Kidney epithelial cell (primary cell): ENCODE measurements at places on chromosomes 6 and 20. TPM values are rescaled to one million over a fixed set of nuclear protein-coding genes. Genes with fewer than 3 reads are reported as not detected.

- DNase-seq: no peak
Observed at GRCh38 chr20:24388828-24389380, 80.5 kb upstream of the SYNDIG1 start.

BPIFB6 gene
- not detected in 2 replicates for total RNA-seq

- no peak for DNase-seq
Observed at GRCh38 chr6:6966127-6966526, 141.6 kb upstream of the RREB1 start.

- DNase-seq: no peak
Observed at GRCh38 chr6:14108571-14109410, 8.8 kb upstream of the CD83 start.

DNA sequence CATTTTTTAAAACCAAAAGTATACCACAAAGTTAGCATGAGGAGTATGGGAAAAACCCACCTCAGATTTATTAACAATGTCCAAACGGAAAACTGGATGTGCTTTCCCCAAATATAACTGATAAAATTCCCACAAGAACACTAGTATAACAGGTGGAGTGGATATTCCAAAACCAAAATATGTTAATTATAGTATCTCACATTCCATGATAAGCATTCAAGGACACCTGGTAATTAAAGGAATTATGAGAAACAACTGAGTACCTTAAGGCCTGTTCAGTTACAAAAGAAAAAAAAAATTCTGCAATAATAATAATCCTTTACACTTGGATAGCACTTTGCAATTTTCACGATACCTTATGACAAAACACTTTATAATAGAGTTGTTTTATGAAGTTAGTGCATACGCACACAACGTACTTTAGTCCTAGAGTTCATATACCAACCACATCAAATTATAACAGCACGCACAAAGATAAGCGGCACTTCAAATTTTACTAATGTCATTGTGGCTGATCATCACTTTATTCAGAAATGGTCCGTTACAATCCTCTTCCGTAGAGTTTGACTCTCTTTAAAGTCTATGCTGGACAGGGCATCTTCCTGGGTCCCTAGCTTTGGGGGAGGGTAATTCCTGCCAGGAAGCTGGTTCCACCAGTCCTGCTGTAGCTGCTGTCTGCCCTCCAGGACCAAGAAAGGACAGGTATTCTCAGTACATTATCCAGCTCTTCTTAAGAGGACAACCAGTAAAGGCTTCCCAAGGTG, 1.7 kb downstream of the CDK19 start:
- no peak for DNase-seq

PRSS35 gene
- 0.08 TPM in 1 of 2 replicates, not detected in the other for total RNA-seq

- DNase-seq: no peak
Observed at GRCh38 chr6:82370788-82371187, 7.2 kb downstream of the TPBG start.

- no peak for DNase-seq
Observed at GRCh38 chr6:168520233-168520632, 79.2 kb downstream of the SMOC2 start.

KIAA0408 gene
- 3.6 and 13.5 TPM in 2 replicates for total RNA-seq

PPP1R16B gene
- 0.13 and 0.14 TPM in 2 replicates for total RNA-seq

DEF6 gene
- 3.2 and 3.6 TPM in 2 replicates for total RNA-seq

DNA sequence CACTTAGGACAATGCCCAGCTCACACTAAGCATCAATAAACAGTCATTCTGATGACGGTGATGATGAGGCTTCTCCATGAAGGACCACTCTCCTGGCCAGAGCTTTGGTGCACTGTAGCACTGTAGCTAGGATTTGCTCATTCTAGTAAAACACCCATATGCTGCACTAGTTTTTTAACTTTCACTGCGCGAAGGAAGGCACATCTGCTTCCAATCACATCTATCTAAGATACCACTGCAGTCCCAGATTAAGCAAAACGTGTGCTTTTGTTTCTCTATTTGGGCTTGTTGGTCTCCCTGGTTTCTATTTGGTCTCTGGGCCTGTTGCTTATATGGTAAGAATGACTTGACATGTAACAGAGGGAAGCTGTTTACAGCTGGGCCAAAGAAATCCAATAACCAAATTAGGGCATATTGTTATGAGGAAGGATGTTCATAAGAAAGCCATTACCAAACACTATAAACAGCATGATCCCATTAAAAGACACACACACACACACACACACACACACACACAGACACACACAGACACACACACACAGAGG, 62.4 kb downstream of the FAM229B start:
- no peak for DNase-seq

GRCh38 chr20:19930426-19930825, 86.7 kb upstream of the NAA20 start:
- no peak for DNase-seq

GRCh38 chr6:43231053-43231452, 1.8 kb upstream of the DNPH1 start:
- no peak for DNase-seq

TIAM2 gene
- total RNA-seq: 21.3 and 30.1 TPM in 2 replicates

- no peak for DNase-seq
Observed at GRCh38 chr6:106247733-106248132, 77.8 kb downstream of the ATG5 start.

DNA sequence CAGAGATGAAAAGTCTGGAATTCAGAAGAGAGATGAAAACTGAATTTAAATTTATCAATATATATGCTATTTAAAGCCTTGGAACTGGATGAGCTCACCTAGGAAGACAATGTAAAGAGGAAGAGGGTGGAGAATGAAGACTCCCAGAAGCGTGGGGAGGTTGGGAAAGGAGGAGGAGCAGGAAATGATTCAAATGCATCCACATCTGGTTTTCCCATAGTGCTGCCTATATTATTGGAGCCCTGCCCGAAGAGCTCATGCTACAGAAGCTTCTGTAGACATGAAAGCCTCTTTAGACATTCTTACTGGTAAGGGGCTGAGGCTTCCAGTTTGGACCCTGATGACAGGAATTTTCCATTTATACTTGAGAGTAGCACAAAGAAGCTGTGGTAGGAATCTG, 19.2 kb downstream of the PDE7B start:
- no peak for DNase-seq

DNA sequence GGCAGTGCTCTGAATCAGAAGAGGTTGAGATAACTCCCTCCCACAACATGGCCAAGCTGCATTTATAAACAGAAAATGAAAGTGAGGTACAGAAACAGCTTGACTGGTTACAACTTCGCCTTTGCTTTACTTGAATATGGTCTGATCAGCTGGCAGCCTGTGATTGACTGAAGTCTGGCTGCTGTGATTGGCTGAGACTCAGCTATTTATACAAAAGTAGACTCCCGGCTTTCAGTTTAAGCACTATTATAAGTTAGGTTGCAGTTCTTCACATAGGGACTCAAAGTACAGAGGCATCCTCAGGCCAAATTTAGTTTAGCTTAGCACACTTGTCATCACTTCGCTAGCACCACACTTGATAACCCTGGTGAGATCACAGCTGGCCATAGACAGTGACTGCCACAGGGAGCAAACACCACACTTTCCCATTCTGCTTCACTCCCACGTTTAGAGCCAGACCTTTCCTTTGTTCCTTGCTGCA, 362.6 kb downstream of the EPM2A start:
- no peak for DNase-seq
